Heart right ventricle (tissue), 16 donors: ENCODE measurements at places on chromosomes 1 and 21. TPM values are rescaled to one million over a fixed set of nuclear protein-coding genes. Genes with fewer than 3 reads are reported as not detected.

Gene GPR37L1
- not detected for polyA plus RNA-seq

Gene RORC
- 4.0 TPM for polyA plus RNA-seq

Gene S100A7A
- not detected for polyA plus RNA-seq

Gene SLAMF9
- not detected for polyA plus RNA-seq

- no peak overlapping the region for H3K4me3 ChIP-seq
- no peaks in the 10 kb centered on the region for H3K27me3 ChIP-seq
- no peaks in the 10 kb centered on the region for H3K36me3 ChIP-seq
- H3K27ac ChIP-seq = no peak overlapping the region
- DNase-seq = no peak
- H3K4me1 ChIP-seq = peaks cover 5% of the 10 kb centered on the region
These were observed 62.0 kb downstream of the SLC9A1 start for GRCh38 chr1:27092888-27093287.

- no peaks in the 10 kb centered on the region for H3K36me3 ChIP-seq
- H3K4me3 ChIP-seq = no peak overlapping the region
- no peaks in the 10 kb centered on the region for H3K4me1 ChIP-seq
- H3K27ac ChIP-seq = no peak overlapping the region
These were observed 33.1 kb downstream of the RAP1GAP start for GRCh38 chr1:21636029-21636428.

DNA sequence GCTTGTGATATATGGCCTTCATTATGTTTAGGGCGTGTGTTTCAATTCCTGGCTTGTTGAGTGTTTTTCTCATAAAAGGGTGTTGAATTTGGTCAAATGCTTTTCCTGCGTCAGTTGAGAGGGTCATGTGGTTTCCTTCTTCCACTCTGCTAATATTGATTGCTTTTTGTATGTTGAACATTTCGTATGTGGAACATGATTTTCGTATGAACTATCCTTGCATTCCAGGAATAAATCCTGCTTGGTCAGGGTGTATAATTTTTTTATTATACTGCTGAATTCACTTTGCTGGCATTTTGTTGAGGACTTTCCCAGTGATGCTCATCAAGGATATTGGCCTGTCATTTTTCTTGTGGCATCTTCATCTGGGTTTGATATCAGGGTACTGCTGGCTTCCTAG is 4.7 kb upstream of the ATAD3A start:
- H3K27me3 ChIP-seq = no peaks in the 10 kb centered on the region
- no peak for DNase-seq
- no peak overlapping the region for H3K4me3 ChIP-seq
- no peaks in the 10 kb centered on the region for H3K36me3 ChIP-seq
- no peak overlapping the region for H3K27ac ChIP-seq
- peaks cover 17% of the 10 kb centered on the region for H3K4me1 ChIP-seq

- no peaks in the 10 kb centered on the region for H3K36me3 ChIP-seq
- DNase-seq = no peak
- H3K4me1 ChIP-seq = no peaks in the 10 kb centered on the region
- no peak overlapping the region for H3K27ac ChIP-seq
These were observed 839.3 kb downstream of the KCNT2 start for GRCh38 chr1:195768936-195769335.
